GM03348 (cell line): ENCODE measurements at places on chromosomes 3 and 15.

DNA sequence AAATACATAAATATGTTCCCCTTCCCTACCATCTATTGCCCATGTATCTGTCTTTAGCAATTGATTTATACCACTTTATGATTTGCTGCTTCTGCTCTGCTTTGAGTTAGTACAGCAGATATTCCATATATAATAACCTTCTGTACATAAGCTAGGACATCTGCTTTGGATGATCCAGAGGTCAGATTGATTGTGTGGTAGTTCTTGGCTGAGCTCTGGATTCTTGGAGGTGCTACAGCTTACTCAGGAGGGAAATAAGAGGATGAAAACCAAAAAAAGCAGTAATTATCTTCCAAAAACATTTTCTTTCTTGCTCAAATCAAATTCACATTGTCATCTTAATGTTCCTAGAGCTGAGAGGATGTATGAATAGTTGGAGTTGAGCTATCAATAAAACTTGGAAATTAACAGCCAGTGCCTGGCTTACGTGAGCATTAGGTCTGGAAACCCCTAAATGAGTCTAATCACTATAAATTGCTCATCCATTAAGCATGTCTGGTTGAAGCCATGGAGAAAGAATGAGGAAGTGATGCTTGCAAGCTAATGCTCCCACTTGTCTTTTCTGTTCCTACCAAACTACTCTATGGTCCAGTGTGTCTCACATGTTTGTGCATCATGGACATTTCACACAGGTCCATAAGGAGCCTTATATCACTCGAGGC lies 36.3 kb upstream of the TMEM42 start:
- DNase-seq, result peak; percentile 66

- no peak for DNase-seq
Measured at GRCh38 chr3:101281521-101282030, 38.8 kb downstream of the IMPG2 start.

DNA sequence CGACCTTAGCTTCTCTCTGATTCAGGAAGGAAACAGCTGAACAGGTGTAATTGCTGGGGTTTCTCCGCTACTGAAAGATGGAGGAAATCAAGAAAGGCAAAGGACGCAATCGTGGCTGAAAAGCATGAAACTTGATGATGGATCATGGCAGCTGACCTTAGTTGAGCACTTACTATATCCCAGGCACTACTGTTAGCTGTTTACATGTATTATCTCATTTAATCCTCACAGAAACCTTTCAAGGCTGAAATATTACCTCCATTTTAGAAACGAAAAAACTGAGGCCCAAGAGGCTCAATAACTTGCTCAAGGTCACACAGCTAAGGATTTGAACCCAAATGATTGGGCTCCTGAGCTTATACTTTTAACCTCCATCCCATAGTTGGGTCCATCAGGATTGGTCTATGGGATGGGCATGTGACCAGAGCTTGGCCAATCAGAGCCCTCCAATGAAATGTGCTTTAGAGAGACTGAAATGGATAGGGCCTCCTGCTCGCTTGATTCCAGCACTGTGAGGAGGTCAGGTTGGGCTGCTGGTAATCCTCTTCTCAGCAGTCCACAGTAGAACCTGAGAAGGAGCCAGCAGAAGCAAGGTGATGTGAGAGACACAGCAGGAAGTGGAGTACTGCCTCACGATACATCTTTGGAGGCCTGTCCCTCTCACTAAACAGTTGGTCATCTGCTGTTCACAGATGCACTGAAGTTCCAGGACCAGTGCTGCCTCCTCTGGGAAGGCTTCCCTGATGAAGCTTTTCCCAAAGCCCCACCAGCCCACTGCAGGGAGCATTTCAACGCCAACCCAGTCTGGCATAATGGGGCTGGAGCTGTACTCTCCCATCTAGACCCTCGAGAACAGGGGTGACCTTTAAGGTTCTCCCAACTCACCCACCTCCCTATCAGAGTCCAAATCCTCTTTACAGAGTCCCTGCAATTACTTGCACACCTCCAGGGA lies 10.4 kb downstream of the CLN6 start:
- no peak for DNase-seq

- no peak for DNase-seq
Measured at GRCh38 chr3:33659856-33660434, 58.1 kb downstream of the CLASP2 start.

DNA sequence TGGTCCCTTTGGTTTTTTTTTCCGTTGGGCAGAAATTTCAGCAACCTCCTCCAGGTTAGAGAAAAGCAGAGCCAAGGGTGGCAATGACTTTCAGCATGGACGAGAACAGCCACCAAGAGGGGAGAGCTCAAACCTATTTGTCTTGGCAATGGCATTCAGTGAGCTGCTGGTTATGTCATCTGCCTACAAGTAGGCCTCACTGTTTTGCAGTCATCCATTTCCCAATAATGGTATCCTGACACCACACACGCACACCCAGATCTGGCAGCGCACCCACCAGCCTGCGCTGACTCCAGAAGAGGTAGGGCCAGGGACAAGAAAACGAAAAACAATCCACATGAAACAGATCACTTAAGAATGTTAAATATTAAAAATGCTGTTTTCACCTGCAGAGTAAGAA lies 92.3 kb downstream of the MAGI1 start:
- DNase-seq, result no peak

GRCh38 chr15:98203872-98204660 lies 243.6 kb downstream of the ARRDC4 start:
- no peak for DNase-seq

GRCh38 chr15:90364251-90364650 lies 12.2 kb downstream of the ZNF774 start:
- DNase-seq, result peak; percentile 65

DNA sequence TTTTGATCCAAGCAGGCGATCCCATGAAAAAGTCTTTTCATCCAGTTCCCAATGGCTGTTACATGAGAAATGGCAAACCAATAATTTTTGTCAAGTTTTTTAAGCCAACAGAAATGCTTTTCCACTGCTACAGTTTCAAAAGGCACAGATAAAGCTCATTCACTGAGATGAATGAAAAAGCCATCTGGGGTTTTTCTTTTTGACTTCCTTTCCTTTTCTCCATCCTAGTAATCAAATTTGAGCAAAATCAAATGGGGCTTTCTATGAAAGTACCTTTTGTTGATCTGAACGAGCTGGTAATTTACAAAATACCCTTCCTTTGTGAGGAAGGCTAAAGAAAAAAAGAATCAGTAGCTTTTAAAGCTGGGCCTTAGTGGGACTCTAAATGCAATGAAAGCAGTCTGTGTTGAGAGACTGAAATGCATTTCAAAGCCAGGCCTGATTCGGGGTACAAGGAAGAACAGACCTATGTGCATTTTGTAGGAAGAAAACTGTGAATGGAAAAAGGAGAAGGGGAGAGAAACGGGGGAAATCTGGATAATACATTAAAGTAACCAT lies 185.2 kb upstream of the DNAJC19 start:
- DNase-seq, result no peak

- peak; percentile 17 for DNase-seq
Measured at GRCh38 chr15:45795440-45796069, 160.7 kb downstream of the SQOR start.

DNA sequence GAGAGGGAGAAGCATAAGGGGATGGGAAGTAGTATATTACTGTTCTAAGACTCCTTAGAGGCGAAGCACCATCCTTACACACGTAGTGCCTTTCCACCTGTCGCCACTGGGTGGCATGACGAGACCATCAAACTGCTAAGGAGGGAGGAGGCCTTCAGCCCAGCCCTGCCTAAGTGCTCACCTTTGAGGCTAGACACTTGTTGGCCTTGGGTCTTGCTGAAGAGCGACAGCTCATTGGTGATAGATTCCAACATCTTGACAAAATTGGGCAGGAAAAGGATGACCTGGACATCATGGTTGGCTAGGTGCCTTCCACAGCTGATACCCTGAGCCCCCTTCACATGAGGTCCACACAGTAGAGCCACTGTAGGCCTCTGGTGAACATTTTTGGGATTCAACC lies 19.6 kb downstream of the CLK3 start:
- peak; percentile 78 for DNase-seq

GRCh38 chr15:65752151-65752700 lies 39.9 kb downstream of the DENND4A start:
- DNase-seq, result no peak

DNA sequence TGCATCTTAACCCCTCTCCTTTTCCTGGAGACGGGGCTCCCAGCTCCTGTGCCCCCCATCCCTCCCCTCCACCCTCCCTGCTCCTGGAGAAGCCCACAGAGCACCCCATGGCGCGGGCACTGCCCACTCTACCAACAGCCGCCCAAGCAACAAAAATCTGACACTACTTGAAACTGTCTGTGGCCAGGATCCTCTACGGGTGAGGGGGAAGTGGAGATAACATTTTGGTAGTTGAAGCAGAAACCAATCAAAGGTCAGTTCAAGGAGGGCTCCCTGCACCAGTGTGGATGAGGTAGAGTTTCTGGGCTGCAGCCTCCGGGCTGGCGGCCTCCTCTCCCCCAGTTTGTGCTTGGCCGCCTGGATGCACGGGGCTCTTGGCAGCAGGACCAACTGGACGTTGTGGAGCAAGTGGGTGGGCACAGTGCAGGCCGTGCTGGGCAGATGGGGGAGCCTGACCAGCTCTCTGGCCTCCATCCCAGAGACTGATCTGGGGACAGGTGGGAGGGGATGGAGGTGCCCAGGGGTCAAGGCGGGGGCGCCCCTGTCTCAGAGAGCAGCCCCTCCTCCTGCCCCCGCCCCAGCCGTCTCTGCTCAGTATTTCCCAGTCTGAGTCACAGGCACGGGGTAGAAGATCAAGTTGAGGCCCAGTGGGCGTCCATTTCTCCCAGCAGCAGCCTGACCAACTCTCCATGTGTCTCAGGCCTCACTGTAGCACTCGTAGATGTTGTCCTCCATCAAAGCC lies 12.8 kb downstream of the H1-8 start:
- DNase-seq, result no peak

DNA sequence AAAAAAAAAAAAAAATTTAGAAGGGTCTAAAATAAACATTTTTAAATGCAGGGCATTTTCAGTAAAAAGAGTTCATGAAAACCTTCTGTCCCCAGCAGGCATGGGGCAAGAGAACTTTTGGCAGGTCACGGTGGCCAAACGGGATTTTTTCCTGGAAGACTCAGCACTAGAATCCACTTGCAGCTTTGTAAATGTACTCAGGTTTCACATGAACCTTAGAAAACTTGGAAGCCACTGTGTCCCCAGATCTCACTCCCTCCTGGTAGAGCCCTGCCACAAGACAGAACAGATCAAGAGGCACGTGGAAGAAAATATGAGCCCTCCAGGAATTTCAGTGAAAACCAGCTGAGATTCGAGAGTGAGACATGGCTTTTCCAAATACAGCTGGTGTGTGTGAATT lies 2.1 kb upstream of the GNB5 start:
- peak; percentile 10 for DNase-seq

- DNase-seq, result no peak
Measured at GRCh38 chr3:49614936-49615335, 59.2 kb upstream of the APEH start.

- DNase-seq, result no peak
Measured at GRCh38 chr15:95591886-95592285, 738.6 kb upstream of the NR2F2 start.

DNA sequence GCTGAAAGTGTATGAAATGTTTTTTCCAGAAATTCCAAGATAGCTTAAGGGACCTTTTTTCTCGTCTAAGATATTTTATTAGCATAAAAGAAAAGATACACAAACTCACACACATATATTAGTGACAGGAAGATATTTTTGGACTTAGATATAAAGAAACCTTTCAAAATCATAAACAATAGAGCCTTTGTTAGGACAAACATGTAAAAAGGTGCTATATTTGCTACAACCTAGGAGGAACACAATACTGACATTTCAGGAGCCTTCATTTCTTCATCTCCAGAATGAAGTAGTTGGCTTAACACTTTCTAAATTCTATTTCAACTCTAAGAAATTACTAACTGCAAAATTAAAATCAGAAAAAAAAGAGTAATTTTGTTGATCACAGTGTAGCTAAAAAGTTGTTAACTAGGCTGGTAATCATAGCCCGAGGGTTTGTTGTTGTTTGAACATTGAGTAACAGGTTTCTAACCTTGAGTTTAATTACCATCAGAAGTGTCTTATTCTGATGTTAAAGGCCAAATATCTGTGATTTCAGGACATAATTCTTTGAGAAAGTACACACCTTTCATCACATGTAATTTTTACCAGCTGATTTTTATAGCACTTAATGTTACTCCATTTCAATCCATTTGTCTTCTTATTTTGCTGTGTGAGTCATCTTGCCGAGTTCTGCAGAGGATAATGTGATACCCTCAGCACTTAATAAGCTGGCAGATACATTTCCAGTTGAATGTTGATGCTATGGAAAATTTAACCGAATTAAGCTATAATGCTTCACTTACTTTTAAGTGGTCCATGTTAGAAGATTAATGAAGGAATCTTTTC lies 97.3 kb downstream of the MBNL1 start:
- DNase-seq, result peak; percentile 13

DNA sequence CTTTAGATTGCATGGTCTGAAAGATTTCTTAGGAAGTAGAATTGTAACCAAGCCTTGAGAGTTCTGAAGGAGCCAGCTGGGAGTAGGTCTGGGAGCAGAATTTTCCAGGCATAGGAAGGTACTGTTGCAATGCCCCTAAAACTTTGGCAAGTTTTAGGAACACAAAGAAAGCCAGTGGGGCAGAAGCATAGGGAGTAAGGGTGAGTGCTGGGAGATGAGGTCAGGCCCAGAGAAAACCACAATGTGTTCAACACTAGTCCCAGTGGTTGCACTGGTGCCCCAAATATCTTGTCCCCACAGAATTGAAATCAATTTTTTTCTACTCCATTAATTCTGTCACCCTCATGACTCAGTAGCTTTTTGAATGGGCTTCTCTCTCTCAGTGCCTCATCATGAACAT lies 120.7 kb upstream of the GALNT15 start:
- no peak for DNase-seq

DNA sequence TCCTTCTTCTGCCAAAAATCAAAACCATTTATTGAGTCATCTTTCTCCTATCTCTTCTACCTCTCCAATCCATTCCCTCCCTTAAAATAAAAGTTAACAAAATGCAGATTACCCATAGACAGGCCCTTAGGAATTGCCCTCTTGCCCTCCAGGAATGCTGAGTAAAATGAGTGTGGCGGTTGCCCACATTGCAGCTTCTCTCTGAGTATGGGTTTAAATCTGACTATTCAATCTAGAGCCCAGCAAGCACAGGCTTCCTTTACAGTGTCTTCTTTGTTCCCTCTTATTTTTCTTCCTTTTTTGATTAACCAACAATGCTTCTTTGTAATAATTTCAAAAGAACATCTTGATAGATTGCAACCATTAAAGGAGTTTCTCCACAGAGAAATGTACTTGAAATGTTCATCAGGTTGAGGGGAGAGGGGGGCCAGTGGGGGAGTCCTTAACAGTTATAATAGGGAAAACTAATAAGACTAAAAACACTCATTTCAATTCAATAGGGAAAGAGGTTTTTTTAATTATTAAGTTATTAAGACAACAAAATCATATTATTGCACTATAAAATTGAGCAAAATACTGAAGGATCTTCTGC lies 135.3 kb upstream of the LMCD1 start:
- no peak for DNase-seq
